Upper lobe of left lung (tissue), 6 donors: ENCODE measurements at places on chromosomes 7 and 10.

- DNase-seq, result no peak
Measured at GRCh38 chr7:106959753-106960152, 84.8 kb upstream of the PRKAR2B start.

- no peak for DNase-seq
Measured at GRCh38 chr7:45188736-45189135, 31.1 kb downstream of the RAMP3 start.

DNA sequence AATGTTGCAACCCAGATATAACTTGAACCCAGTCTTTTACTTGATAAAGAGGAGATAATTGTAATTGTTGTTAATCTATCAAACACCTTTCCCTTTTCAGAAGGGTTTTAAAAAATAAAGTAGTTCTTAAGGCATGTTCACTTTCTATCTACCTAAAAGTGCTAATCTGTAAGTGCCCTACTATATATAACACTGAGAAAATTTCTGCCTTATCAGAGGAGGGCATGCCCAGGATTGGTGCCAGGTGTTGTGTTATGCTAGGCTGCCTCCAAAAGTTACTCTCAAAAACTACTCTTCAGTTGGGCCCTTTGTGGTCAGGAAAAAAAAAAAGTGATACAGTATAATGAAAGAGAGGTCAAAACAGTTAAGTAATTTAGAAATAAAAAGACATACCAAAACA lies 36.3 kb downstream of the SMNDC1 start:
- DNase-seq, result no peak

- no peak for DNase-seq
Measured at GRCh38 chr7:20352573-20353306, 22.0 kb downstream of the ITGB8 start.

GRCh38 chr7:2930310-2931033 lies 86.4 kb upstream of the GNA12 start:
- no peak for DNase-seq

- no peak for DNase-seq
Measured at GRCh38 chr10:58479045-58479444, 33.6 kb upstream of the BICC1 start.

DNA sequence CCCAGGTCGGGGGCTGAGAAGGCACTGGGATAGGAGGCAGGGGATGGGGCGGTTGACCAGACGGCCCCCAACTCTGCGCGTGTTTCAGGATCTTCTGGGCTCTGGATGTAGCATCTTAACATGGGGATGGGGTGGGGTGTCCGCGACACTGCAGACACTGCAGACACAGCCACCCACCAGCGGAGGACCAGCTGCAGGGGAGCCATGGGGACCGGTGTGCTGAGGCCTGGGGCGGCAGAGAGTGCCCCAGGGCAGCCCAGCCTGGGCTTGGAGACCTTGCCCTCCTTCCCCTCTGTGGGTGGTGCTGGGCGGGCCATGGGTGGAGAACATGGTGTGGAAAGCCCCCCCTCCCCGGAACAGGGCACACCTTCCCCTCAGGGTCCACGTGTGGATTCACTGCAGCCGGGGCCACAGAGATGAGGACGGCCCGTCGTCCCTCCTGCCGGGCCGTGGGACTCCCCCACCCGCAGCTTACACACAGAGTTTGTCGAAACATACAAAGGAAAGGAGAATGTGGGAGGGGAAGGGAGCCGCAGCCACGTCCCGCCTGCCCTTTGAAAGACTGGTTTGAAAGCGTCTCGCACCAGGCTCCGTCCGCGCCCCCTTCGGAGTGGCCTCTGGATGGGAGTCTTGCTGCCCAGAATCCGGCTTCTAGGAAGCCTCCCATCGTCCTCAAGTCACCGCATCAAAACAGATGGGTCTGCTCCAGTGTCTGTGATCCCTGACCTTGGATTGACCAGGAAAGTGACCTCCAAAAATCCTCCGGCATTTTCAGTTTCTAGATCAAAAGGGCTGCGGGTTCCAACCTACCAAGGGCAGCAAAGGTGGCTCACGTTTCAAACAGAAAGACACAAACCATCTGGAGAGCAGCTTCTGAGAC lies 91.5 kb upstream of the TCERG1L start:
- no peak for DNase-seq

DNA sequence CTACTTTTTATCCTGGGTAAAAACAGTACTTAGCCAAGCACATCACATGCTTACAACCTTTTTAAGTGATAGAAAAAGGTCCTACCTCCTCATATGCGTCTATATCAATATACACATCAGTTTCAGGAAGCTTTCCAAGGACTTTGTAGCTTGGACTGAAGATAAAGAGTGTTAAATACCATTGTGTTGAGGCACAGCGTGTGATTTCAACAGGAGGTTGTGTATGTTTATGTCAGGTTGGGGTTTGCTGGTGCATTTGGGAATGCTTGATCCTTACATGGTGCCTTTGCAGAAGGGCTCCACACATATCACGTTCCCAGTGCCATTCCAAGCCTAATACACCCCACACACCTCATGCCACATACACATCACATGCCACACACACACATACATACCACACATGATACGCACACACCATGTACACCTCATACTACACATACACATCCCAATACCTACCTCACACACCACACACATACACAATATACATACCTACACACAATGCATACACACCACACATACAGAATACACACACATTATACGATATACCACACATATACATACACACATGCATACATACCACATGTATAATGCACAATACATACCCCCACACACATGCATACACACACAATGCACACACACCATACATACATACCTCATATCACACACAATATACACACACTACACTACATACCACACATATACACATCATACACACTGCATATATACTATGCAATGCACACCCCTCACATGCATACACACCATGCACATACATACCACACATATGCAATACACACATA lies 33.1 kb downstream of the PSMC2 start:
- DNase-seq, result no peak

GRCh38 chr7:159064816-159065510 lies 79.7 kb downstream of the VIPR2 start:
- peak; percentile 54 for DNase-seq

DNA sequence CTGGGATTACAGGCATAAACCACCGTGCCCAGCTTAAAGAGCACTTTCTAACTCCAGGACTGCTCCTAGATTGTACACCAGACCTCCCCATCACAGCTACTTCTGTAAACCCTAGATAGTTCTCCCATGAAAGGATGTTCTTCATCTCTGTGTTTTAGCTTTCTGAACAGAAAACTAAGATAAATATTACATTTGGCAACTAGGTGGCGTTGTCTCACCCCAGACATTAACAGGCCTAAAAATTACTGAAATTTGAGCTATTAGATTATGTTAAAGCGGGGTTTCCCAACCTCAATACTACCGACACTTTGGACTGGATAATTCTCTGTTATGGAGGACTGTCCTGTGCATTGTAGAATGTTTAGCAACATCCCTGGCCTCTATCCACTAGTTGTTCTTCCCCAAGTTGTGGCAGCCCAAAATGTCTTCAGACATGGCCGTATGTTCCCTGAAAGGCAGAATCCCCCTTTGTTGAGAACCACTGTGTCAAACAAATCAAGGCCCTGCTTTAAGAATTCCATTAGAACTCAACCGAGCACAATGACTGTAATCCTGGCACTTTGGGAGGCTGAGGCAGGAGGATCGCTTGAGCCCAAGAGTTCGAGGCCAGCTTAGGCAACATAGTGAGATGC lies 19.1 kb downstream of the ATOH7 start:
- DNase-seq, result no peak

DNA sequence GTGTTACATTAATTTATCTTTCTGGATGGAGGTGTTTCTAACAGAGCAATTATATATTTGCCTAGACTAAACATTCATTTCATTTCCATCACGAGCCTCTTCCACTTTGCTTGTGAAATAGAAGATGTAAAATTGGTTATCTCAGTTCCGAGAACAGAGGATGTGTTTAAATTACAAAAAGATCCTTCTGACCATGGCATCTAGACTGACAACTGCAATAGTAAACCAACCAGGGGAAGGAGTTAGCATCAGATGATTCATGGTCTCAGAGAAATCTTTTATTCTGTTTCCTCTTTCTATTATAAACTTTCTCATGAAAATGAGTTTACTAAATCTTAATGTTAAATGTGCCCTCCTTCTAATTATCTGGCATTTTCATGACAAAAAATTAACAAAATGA lies 149.8 kb upstream of the WDR11 start:
- no peak for DNase-seq

DNA sequence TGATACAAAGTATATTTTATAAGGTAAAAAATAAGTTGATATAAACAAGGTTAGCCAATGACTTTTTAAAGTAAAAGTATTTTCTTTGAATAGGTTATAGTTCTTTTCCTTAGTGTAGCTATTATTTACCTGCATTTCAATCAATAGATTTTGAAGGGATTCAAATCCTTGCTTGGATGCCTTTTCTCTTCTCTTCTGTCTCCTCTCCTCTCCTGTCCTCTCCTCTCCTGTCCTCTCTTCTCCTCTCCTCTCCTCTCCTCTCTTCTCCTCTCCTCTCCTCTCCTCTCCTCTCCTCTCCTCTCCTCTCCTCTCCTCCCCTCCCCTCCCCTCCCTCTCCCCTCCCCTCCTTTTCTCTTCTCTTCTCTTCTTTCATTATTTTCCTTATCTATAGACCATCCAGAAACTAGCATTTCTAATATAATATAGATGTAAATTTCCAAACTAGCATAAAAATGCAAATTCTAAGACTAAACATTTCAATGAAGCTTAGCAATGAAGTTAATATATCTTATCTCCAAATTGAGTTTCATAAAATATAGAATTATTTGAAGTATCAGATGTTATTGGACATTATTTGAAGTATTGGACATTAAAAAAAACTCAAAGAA lies 60.5 kb upstream of the PRKCQ start:
- DNase-seq, result no peak

GRCh38 chr7:28432105-28432504 lies 19.8 kb downstream of the CREB5 start:
- no peak for DNase-seq

DNA sequence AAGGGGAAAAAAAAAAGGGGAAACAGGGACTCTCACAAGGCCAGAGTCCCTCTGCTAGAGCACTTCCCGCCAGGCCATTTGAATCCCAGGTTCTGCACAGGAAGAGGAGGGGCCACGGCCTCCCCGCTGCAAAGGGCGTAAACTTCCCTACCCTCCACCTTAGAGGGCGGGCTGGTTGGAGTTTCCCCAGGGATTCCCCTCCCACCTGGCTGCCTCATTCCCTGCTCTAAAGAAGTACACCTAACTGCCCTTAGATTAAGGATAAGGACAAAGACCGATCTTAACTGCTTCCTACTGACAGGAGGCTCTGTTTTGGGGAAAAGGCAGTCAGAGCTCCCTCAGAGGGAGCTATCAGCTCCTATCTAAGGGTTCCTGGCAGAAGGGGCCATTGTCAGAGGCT lies 102.0 kb upstream of the ARMC3 start:
- peak; percentile 9 for DNase-seq

DNA sequence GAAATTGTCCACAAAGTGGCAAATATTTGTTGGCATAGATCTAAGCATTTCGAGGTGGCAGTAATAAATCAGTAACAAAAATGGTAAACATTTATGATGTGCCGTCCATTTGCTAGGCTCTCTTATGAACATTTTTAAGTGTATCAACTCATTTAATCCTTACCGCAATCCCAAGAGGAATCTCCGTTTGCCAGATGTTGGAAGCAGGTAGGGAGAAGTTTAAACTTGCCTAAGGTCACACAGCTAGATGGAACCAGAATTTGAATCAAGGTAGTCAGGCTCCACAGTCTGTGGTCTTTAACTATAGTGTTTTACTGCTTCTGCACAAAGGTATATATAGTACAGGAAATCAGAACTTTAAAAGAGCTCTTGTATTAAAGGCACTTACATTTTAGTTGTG lies 2.6 kb downstream of the MKLN1 start:
- DNase-seq, result no peak

GRCh38 chr7:18495412-18496340 lies at the start of gene HDAC9:
Gene HDAC9 (plus strand): TSS chr7:18495749. CDS start chr7:18496303, 554 bp downstream.
- DNase-seq, result peak; percentile 22

DNA sequence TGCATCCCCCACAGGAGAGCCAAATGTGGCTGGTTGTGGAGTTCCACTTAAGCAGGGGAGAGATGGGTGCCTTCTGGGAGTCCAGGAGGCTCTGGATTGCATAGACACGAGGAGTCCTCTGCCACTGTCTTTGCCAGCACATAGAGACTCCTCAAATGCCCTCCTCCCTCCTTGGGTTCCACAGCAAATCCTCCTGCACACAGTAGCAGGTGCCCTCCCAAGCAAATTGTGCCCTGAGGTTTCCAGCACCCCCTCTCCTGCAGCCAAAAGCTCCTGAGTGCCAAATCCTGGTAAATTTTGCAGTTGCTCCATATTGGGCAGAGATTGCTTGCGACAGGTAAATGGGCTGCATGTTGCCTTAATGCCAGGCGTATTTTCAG lies 5.8 kb downstream of the EVX1 start:
- DNase-seq, result no peak

GRCh38 chr7:41391818-41392217 lies 311.1 kb downstream of the INHBA start:
- no peak for DNase-seq

DNA sequence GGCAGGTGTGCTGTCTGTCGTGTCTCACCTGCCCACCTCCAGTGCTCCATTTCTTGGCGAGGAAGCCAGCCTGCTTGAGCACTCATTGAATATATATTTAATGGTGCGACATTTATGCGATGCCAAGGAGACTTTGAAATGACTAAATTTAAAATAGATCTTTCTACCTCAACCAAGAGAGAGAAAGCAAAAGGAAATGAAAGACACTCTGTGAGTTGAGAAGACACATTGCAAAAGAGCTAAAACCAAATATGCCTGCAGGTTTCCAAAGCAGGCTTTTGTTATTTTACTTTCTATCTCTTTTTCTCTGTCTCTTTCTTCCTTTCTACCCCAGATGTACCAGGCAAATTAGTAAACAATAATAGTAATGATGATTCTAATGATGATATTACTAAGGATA lies 53.6 kb upstream of the AOAH start:
- no peak for DNase-seq

DNA sequence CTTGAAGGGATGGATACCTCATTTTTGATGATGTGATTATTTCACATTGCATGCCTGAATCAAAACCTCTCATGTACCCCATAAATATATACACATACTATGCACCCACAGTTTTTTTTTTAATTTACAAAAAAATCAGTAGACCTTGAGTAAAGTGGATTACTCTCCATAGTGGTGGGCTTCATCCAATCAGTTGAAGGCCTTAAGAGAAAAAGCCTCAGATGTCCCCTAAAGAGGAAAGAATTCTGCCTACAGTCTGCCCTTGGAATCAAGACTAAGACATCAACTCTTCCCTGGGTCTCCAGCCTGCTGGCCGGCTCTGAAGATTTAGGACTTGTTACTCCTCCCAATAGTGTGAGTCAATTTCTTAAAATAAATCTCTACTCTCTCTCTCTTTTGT lies 1.1 kb downstream of the AZGP1 start:
- DNase-seq, result no peak

GRCh38 chr10:26368463-26368862 lies 69.7 kb upstream of the APBB1IP start:
- DNase-seq, result no peak
